ENCODE measurements at places on chromosomes 3 and 15.

DNA sequence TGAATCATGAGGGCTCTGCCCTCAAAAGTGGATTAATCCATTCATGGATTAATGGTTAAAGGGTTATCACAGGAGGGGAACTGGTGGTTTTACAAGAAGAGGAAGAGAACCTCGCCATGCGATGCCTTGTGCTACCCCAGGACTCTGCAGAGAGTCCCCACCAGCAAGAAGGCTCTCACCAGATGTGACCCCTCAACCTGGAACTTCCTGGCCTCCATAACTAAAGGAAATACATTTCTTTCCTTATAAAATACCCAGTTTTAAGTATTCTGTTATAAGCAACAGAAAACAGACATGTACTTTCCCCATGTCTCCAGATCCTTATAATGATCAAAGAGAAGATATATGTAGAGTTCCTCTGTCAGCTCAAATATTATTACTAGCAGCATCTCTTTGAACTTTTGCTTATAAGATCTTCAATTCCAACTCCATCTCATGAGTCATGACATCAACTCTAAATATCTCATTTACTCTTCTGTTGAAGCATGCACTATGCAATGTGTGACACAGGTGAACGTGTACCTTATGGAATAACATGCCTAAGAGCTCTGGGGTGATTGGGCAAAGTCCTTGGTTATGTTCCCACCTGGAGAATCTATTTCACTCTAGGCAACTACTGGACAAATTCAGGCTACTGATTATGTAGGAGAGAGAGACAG is 37.5 kb upstream of the ZBTB38 start:
- DNase-seq = no peak

DNA sequence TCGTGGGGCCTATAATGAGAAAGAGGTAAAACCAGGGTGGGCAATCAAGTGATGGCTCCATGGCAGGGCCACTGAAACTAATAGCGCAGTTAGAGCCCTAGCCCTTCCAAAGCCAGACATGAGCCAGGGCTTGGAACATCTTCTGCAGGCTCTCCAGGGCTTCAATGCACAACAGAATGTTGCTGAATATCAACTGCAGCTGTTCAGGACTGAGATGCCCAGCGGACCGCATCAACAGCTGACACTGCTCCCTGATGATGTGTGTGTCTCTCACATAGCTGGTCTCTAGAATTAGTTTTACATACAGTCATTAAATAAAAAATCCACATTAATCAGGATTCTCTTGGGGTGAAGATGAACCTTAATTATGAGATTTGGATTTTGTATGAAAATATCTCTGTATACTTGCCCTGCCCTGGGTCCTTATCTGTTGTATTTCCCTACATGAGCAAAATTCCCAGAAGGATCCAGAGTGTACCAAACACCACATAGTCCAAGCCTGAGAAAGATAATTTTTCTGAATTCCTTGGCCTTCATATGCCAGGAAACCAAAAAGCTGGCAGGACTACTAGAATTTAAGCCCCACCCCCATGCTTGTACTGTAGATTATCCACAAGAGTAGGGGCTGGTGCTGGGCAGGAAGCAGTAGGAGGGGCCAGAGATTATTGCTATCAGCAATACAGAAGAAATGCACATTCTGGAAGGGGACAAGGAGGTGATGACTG is 7.7 kb upstream of the GOLGB1 start:
- no peak for DNase-seq

- DNase-seq = no peak
Observed at GRCh38 chr3:30934208-30934550, 39.7 kb upstream of the GADL1 start.

DNA sequence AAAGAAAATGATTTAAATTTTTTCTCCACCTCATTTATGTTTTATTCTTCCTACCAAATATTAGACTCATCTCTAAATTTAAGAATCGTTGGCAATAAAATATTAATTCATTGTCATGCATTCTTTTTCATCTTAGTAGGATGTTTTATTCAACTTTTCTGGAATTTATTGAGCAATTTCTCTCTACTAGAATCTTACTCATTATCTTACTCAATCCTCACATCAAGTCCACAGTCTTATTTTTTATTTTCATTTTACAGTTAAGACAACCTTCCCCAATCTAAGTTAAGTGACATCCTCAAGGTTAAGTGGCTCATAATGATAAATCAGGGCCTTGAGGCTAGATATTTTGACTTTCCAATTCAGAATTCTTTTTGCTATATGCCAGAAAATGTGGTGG is 15.9 kb upstream of the ALDH1A2 start:
- no peak for DNase-seq

GRCh38 chr3:150447631-150448465 is 39.8 kb downstream of the TSC22D2 start:
- no peak for DNase-seq

- no peak for DNase-seq
Observed at GRCh38 chr15:67558502-67558901, 16.0 kb downstream of the MAP2K5 start.

DNA sequence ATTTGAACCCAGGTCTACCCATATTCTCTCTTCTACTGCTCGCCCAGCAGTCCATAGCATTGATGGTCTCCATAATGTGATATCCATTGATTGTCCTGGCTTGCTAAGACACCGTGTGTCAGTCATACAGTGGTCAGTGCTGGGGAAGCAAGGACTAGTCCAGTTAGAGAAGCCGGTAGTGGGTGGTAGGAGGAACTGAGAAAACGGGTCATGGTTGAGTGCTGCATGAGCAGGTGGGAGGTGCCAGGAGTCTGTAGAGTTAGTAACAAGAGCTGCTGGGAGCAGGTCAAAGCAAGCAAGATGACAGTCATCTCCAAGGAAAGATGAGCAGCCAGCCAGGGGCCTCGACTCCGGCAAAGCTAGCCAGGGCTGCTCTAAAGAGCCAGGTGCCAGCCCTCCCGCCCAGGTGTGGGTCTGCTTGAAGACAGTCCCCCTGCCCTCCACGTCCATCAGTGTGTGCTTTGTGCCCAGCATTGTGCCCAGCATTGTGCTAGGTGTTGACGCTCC is 29.5 kb upstream of the USP3 start:
- DNase-seq = no peak

GRCh38 chr3:46104706-46105105 is 77.4 kb upstream of the XCR1 start:
- no peak for DNase-seq

DNA sequence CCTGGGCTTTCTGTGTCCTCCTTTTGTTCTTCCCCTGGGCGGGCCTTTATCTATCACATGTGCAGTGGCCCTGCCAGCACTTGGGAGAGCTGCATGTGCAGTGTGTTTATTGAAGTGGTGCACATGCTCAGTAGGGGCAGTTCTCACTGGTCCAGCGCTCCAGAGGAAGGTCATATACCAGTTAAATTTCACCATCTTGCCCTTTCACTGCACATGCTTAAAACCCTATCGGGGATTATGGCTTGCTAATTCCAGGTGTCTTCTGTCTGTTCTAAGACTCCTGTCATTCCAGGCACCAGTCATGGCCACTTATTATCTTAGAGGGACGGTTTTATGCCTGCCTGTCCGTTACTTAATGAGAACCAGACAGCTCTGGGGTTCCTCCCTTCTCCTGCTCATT is 52.2 kb downstream of the ROPN1B start:
- DNase-seq = no peak

GRCh38 chr15:58058073-58058472 is 7.4 kb downstream of the ALDH1A2 start:
- DNase-seq = no peak

- no peak for DNase-seq
Observed at GRCh38 chr15:68511073-68511991, 67.5 kb upstream of the CORO2B start.

DNA sequence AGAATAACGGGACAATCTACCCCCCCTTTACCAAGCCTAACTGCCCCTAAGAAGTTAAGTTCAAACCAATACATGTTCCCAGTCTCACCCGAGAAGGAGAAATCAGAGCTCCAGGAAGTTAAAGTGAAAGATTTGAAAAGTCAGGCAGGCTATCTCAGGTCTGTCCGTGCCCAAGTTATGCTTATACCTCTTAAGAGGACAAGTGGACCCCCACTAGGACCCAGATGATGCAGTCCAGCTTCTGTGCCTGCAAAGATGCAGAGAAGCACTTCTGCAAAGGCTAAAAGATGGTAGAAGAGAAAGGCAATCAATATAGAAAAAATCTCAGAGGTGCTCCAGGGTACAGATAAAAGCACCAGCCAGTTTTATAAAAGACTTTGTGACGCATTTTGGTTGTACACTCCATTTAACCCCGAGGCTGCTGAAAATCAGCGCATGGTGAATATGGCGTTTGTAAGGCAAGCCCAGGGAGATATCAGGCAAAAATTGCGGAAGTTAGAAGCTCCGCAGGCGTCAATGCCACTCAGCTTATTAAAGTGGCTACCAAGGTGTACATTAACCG is 9.8 kb upstream of the SLC9C1 start:
- DNase-seq = no peak

DNA sequence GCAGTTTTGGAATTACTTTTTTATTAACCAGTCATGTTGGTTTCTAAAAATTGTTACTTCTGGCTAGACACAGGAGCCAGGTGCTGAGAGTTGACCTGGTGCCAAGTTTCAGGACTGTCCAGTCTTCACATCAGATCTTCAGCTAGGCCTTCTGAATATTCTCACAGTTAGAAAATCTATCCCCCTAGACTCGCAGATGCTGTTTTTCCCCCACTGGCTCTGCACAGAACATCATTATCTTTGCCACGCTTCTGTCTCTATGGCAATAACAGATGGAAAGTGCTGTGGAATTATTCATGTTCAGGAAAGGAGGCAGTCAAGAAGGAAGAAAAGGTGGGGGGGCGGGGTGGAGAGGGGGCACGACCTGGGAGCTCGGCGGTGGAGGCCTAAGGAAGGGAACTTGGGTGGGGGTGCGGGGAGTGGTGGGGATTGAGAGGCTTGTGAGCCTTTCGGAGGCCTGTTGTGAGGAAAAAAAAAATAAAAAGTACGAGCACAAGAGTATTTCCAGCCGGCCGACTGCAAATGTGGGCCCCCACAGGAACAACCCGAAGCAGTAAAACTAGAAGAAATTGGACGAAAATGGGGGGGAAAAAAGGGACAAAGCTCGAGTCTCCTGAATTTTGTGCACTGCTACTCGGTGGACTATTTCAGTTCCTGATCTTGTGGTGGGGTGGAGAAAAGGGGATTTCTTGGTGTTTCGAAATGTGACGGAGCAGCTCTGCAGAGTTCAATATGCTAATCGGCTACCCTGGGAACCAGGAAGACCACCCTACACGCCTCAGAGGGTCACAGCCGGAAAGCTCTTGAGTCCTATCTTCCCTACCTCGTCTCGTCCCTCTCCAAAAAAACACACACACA is 1.5 kb upstream of the SKIL start:
- no peak for DNase-seq

GRCh38 chr3:10300087-10300486 is 7.3 kb upstream of the GHRL start:
- DNase-seq = no peak

GRCh38 chr3:188695241-188695640 is 476.5 kb upstream of the TPRG1 start:
- DNase-seq = no peak

- DNase-seq = no peak
Observed at GRCh38 chr3:169980055-169980454, 13.4 kb downstream of the SEC62 start.

- DNase-seq = no peak
Observed at GRCh38 chr3:34675383-34676120, 877.1 kb downstream of the PDCD6IP start.

DNA sequence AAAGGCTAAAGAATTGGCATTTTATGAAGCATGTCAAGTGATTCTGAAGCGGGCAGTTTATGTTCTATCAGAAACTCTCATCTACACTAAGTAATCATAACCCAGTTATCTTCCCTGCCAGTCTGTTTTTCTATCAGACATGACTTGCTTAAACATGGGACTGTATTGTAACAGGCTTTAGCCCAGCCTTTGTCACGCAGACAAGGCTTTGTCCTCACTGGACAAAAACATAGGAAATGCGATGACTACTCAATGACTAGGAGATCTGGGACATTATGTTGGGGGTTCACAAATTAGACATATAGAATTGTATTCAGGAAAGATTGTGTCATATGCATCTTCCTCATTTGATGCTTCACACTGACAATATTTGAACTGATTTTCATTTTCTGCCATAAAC is 115.5 kb downstream of the GADL1 start:
- no peak for DNase-seq

- no peak for DNase-seq
Observed at GRCh38 chr3:83628471-83628870, 1330.3 kb upstream of the CADM2 start.

DNA sequence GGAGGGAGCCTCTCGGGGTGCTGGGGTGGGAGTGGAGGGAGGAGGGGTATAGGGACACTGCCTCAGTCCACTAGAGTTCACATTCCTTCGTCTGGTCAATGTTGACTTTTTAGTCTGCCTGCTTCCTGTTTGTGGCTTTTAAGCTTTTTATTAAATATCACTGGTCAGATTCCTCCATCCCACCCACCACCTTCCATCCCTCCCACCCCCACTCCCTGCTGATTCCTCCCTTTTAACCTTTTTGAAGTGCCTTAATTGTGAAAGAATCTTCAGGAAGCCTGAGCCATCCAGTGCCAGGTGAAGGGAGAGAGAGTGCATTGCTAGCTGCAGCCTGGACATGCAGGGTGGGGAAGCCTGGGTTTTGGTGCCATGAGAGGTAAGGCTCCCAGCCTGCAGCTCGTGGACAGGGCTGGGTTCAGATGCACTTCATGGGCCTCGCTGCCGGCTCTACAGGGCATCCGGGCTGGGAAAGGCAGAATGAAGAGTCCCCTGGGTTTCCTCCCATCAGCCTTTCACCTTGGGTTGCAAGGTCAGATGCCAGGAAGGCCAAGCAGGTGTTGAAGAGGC is 105.9 kb downstream of the DNAJB8 start:
- DNase-seq = no peak

- DNase-seq = no peak
Observed at GRCh38 chr3:48696156-48696555, 10.4 kb upstream of the NCKIPSD start.

DNA sequence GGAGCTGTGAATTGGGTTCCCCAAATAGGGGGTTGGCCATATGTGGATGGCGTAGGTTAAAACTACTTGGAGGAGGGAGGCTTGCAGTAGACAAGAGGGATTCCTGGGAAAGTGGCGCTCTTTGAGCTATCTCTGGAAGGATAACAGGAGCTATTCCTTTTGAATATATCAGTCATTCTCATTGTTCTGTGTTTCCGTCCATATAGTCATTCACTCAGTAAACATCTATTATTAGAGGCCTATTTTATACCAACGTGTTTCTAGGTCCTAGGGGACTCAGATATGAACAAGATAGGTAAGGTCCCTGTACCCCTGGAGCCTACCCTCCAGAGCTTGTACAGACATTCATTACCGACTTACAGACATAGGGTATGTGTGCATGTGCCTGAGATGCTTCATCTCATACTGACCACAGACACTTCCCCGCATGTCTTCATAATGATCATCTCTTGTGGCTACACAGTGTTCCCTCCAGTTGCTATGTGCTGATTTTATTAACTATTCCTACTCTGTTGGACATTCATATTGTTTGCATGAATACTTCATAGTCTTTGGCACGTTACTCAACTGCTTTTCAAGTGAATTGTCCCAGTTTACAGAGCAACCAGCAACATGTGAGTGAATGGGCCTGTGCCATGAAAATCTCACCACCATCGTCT is 55.8 kb upstream of the VILL start:
- no peak for DNase-seq
